Activated T-helper 17 cell treated with anti-CD3 and anti-CD28 coated beads, Interleukin-2, amount 50 U/mL, for 72 hours (primary cell): ENCODE measurements at places on chromosomes 2 and 18.

GRCh38 chr18:63283305-63284094, 36.1 kb downstream of the BCL2 start:
- no peak for ATAC-seq

GRCh38 chr2:238277695-238278094, 10.7 kb downstream of the PER2 start:
- ATAC-seq = no peak

DNA sequence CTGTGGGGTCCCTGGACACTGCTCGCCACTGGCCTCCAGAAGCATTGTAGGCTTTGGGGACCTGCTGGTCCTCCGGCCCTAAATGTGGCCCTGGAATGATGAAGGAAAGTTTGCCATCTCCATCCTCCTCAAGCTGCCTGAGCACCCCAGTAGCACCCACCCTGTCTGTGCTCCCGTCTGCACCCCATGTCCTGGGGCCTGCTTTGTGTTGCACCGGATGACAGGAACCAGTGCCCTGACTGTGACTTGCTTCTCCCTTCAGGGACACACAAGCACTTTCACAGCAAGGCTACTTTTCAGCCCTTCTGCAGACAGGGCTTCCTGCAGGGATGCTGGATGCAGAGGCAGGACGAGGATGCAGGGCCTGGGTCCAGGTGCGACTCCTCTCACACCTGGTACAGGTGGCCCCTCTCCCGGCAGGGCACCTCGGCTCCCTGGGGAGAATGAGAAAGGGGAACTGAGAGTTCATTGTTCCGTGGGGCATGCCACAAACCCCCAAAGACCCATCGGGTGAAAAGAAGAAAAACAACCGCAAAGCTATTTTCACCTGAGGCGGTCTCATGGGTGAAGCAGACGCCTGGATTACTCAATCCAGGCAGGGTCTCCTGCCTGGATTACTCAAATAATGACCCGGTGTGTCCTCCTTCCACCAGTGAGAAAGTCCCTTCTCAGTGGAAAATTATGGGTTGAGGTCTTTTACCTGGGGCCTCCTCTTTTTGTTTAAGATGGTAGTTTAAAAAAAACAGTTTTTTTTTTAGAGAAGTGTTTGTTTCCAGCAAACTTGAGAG, 74.9 kb downstream of the LONRF2 start:
- no peak for ATAC-seq

- no peak for ATAC-seq
Observed at GRCh38 chr2:114175507-114175906, 266.9 kb upstream of the DPP10 start.

DNA sequence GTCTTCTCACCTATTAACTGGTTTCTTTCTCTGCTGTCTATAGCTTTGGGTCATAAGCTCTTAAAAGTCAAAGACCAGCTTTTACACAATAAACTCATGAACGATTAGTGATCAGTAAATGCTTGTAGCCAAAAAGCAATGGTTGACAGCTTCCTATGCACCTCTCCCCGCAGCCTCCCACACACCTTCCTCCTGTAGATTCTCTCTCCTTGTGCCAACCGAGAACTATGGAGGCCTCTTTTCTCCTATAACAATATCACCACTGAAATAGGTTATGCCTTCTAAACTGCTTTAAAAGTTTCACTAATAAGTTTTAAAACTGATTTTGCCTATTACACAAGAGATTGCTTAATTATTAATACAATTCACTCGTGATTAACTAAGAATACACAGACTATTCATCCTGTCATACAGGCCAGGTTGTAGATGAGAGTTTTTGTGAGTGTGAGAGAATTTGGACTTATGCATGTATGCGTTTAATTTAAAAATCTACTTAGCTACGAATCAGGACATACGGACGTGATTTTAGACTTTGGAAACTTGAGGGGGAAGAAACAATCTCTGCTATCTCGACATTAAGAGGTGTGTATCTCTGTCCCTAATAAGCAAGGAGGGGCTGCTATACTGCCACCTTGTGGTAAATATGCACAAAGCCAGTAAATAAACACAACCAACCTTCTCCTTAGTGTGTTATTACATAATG, 229.1 kb upstream of the RBBP8 start:
- ATAC-seq = peak; percentile 47

DNA sequence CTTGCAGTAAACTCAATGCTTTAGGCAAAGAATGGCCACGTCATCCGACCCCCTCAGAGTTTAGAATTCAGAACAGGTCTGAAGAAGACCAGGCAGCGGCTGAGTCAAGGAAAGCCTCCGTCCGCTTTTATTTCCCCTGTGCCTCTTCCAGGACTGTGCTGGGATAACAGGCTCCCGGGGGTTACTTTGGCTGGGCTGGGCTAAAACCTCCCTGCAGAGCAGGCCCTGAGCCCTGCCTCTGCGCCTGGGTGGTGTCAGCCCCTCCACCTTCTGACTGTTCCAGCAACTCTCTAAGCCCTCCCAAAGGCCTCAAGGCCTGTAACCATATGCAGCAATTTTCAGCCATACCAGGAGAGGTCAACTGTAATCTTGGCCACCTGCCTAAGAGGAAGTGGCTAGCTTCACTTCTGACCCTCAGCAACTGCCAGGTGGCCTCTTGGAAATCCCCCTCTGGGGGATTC, 166.5 kb downstream of the RPIA start:
- no peak for ATAC-seq

DNA sequence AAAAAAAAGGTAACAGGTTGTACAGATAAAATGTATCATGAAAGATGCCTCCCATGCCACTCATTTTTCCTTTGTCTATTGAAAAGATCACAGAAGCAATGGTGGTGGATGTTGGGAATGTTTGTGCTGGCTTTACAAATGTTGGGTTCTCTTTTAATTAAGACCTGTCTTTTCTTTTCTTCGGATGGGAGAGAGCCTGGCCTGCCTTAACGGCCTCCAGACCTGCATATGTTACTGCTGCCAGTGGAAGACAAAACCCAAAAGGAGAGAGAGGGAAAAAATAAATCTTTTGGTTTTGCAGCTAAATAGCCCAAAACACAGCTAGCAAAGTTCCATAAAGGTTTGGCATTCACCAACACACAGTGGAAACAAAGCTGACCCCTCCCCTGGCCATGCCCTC, 50.5 kb upstream of the FZD7 start:
- no peak for ATAC-seq

DNA sequence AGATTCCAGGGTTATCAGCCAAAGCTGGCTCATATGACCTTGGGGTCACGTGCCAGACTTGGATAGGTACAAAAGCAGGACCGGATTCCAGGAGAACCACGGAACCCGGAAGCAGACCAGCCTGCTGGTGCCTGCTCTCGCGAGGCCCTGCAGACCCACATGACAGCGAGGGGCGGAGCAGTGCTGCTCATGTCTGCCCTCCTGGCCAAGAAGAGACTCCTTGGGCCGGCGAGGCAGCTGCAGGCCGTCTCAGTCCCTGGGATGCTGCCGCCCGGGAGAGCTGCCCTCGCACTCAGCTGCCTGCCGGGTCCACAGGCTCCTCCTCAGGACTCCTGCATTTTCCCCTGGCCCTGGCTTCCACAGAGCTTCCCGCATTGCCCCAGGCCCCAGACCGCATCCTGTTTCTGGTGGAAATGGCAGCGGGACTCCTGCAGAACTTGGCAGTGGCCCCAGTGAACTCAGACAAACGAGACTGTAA, 739.5 kb downstream of the SOCS6 start:
- ATAC-seq = no peak

DNA sequence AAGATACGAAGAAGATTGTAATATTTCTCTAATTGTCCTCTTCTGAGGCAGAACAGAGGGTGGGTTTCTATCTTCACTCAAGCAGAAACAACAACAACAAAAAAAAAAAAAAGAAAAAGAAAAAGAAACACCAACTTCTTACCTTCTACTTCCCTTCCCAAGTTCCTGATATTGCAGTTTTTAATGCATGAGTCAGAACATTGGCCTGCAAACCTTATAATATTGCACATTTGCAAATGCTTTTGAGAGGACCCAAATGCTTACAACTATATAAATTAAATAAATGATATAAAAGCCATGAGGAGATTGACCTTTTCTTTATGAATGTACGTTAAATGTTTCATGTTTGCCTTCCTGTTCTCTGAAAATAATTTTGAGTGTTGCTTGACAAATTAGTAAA, 37.3 kb downstream of the PAX3 start:
- no peak for ATAC-seq

- ATAC-seq = no peak
Observed at GRCh38 chr18:75562216-75562615, 134.7 kb upstream of the SMIM21 start.

- no peak for ATAC-seq
Observed at GRCh38 chr18:38902796-38903195, 1337.2 kb upstream of the CELF4 start.

GRCh38 chr2:37085731-37086147, 1.4 kb downstream of the GPATCH11 start:
- peak; percentile 29 for ATAC-seq

DNA sequence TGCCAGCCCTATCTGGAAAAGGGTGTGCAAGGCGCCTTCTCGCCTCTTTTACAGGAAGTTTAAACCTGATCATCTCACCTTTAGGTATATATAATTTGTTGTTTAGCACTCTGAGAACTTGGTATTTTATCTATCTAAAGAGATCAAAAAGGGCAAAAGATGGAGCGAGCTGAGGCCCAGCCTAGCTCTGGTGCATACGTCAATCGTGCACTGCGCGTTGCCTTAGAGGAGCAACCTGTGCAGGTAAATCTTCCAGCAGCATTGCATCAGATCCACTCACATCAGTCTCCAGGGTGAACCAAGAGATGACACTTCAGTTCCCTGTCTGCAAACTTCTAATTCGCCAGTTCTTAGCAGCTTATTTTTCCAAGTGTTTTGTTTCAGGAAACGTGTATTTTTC, 15.4 kb downstream of the BCL11A start:
- no peak for ATAC-seq
